ENCODE measurements at places on chromosomes 5 and 9. TPM values are rescaled to one million over a fixed set of nuclear protein-coding genes. Genes with fewer than 3 reads are reported as not detected.

The SLC6A7 gene
- total RNA-seq, result not detected

DNA sequence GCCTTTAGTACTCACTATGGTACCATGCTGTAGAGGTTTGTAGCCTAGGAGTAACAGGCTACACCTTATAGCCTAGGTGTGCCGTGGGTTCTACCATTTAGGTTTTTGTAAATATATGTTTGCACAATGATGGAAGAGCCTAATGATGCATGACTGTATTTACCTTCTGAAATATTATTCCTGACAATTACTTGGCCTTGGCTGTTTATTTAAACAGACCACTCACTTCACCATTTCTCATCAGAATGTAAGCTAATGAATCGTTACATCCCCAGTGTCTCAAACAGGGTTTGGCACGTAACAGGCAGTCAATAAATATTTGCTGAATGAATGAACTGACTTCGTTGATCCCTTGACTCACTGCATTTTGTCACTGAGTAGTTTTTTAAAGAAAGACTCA is 93.1 kb downstream of the MED27 start:
- DNase-seq, result no peak

The FAM221B gene
- total RNA-seq, result not detected

- DNase-seq, result no peak
These were observed 132.0 kb upstream of the C6 start for GRCh38 chr5:41345295-41345694.

DNA sequence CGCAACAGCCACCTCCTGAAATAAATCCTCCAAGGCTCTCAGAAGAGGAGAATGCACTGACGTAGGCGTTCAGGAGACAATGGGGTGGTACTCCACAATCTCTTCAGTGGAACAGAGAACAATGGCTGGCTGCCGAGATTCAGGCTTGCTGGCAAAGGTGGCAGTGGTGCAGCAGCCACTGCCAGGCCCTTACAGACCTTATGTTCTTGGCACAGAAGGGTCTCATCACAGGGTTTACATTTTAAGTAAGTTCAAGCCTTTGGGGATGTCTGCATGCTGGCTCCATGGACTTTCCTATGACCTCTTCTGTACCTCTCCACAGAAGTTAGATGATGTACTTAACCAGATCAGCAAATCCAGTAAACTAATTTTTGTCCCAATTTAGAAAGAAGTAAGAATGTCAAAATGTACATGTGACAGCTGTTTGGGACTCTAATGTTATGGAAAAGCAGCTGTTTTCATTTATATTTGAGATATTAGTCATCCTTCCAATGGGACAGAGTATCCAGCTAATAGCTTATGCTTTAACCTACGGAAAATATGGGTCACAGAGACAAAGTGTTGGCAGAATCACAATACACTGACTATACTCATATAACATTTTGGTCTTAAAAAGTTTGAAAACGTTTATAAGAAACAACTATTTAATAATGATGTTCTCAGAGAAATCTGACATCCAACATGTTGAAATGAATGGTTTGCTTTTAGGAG is 180.9 kb downstream of the MAPKAP1 start:
- DNase-seq, result peak; percentile 81

DNA sequence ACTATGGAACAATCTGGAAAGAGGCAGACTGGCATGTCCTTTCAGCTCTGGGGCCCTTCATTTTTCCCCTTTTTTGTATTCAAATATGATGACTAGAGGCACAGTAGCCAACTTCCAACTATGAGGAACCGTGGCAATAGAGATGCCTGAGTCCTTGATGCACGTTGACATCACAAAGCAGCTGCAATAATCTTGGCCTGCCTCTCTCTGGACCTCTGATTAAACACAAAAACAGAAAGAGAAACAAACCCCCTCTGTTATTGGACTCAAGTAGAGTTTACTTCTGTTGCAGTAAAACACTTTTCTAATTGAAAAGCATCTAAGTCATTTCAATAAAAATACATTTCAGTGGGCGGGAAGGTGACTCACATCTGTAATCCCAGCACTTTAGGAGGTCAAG is 122.2 kb upstream of the GRAMD2B start:
- no peak for DNase-seq

DNA sequence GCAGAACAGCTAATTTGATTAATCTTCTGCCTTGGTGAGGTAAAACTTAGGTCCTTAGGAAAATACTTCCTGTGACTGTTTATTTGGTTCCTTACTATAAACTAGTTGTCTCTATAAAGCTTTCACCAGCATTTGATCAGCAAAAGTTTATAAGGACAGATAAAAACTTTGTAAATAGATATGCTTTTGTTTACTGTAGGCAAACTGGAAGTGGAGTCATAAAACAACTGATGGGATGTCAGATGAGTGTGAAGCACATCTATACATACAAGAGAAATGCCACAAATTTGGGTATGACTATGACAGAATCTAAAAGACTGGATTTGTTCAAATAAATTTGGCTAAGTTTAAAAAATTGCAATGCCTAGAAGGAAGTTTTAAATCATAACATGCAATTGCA is 5.5 kb downstream of the PTGER4 start:
- no peak for DNase-seq

DNA sequence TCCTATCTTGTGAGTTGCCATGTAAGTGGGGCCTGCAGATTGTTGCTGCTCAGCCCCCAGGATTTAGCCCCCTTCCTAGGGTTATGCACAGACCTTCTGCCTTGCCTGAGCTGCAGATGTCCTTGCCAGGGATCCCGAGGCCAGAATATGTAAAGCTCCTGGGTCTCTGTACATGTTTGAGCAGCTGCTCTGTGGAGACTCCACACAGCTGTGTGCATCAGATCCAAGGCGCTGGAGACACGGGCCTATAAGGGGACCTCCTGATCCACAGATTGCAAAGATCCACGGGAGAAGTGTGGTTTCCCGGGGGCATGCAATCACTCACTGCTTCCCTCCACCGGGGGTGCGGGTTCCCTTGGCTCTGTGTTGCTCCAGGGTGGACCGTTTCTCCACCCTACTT is 28.9 kb downstream of the TAF11L14 start:
- DNase-seq, result no peak

- no peak for DNase-seq
These were observed 56.8 kb downstream of the FEM1C start for GRCh38 chr5:115487756-115488155.

- no peak for DNase-seq
These were observed 446.5 kb downstream of the PRR16 start for GRCh38 chr5:120910629-120911028.

The ABCA1 gene
- 13.0 TPM for total RNA-seq

The FBXW5 gene
- total RNA-seq, result 162 TPM

The ABL1 gene
- 33.3 TPM for total RNA-seq

- no peak for DNase-seq
These were observed 57.8 kb upstream of the FBXL7 start for GRCh38 chr5:15442193-15442570.

- no peak for DNase-seq
These were observed 5.5 kb upstream of the TNFSF15 start for GRCh38 chr9:114811301-114811700.

GRCh38 chr9:72665421-72665820 is 144.0 kb downstream of the TMC1 start:
- DNase-seq, result no peak

GRCh38 chr9:75531588-75531987 is 358.9 kb upstream of the PCSK5 start:
- DNase-seq, result no peak

DNA sequence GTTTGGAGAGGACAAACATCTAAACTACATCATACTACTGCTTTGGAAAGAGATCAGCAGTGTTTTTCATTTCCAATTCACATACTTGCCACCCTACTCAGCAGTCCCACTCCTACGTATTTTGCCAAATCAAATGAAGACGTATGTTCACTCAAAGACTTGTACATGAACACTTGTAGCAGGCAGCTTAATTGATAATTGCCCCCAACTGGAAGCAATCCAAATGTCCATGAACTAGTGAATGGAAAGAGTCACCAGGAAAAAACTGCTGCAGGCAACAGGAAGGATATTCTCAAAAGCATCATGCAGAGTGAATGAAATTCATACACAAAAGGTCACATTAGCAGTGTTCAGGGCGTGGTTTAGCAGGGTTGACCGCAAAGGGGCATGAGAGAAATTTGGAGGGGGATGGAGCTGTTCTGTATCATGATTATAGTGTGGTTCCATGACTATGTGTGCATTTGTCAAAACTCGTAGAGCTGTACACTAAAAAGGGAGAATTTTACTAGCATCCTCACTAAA is 38.8 kb downstream of the PAEP start:
- no peak for DNase-seq

The SLC25A2 gene
- total RNA-seq, result not detected

The CARD9 gene
- 0.79 TPM for total RNA-seq

- no peak for DNase-seq
These were observed 46.1 kb upstream of the RIC1 start for GRCh38 chr9:5582835-5583195.

DNA sequence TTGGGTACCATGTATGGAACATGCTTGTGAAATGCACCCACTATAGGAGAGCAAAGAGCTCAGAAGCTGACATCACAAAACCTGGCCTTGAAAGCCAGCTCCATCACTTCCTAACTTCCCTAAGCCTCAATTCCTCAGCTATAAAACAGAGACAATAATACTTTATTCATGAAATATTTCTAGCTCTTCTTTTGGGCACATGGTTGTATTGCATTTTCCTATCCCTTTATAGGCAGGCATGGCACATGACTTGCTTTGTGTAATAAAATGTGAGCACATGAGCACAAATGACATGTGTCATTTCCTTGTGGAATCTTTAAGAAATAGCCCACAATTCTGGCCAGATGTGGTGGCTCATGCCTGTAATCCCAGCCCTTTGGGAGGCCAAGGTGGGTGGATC is 18.5 kb downstream of the ZNF366 start:
- no peak for DNase-seq

- no peak for DNase-seq
These were observed 33.4 kb upstream of the UNC5A start for GRCh38 chr5:176776916-176777315.

DNA sequence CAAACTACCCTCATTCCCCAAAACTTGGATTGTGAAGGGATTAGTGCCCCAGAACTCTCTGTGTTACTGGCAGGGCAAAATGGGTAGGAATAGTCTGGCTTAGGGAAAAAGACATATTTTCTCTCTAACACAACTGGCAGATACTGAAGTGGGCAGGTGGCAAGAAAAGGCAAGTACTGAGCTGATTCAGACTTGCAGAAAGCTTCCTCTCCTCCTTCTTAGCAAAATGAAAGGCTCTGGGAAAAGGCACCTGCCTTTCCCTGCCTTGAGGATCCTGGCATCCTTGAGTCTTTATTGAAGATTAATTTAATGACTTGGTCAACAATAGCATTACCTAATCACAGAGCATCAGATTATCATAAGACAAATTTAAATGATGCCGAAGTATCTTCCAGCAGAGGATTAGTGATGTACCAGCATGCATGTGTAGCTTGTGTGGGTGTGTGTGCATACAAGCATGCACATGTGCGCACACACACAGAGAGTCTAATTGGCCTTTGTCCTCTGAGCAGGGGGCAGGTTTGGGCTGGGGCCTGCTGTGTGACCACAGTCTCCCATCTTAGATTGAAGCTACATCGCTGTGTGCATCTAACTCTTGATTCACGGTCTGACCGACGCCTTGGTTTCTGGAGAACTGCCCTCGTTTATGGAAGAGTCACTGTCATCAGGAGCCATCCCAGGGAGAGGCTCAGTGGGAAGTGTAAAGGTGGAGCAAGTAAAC is 294.8 kb downstream of the AOPEP start:
- no peak for DNase-seq

GRCh38 chr9:134218230-134218629 is 53.9 kb upstream of the RNU6ATAC start:
- no peak for DNase-seq

The SELENOP gene
- 297 TPM for total RNA-seq

- no peak for DNase-seq
These were observed 26.3 kb downstream of the NR3C1 start for GRCh38 chr5:143376911-143377813.

GRCh38 chr5:87246061-87246460 is 21.6 kb upstream of the RASA1 start:
- DNase-seq, result no peak

- no peak for DNase-seq
These were observed 3.1 kb downstream of the DCP2 start for GRCh38 chr5:112979723-112980122.

The STOM gene
- 153 TPM for total RNA-seq

GRCh38 chr5:42620579-42621216 is 135.9 kb upstream of the CCDC152 start:
- DNase-seq, result no peak

DNA sequence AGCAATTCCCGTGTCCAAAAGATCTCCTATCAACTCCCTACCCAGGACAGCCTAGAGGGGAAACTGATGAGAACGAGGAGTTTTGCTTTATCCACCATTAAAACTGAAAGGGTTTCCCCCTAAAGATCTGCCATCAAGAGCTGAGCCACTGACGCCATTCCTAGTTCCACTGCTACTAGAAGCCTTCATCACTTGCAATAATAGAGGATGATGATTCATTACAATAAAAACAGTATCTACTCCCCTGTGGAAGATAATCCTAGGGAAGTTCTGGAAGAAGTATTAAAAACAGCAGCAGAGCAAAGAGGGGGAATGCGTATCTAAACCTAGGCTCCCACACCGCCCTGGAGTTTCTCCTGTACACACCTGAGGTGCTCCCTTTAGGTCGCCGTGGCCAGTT is 394.5 kb downstream of the BNC2 start:
- DNase-seq, result no peak

GRCh38 chr5:17316970-17317459 is 99.6 kb downstream of the BASP1 start:
- DNase-seq, result no peak

The EMB gene
- total RNA-seq, result 12.0 TPM

GRCh38 chr9:35470340-35470739 is 19.6 kb upstream of the RUSC2 start:
- no peak for DNase-seq

DNA sequence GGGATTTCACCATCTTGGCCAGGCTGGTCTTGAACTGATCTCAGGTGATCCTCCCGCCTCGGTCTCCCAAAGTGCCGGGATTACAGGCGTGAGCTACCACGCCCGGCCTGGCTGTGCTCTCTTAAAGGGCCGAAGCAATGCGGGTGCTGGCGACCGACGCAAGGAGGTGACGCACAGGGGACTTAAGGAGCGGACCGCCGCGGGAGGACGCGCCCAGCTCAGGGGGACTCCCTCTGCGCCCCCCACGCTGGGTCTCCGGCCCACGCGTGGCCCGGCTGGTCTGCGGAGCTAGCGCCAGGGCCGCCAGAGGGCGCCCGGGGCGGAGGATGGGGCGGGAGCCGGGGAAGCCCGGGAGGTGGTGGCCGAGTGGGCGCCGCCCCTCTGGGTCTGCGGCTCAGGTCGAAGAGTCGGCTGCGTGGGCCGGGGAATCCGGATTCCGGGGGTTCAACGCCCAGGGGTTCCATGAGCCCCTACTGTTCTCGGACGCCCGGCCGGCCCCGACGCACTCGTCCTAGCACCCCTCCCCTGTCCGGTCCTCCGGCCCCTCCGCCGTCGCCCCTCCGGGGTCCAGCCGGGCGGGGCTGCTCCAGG is 502 bp upstream of the CERCAM start:
- DNase-seq, result peak; percentile 90

- peak; percentile 92 for DNase-seq
These were observed 1.1 kb upstream of the EPB41L4A start for GRCh38 chr5:112419986-112420864.

GRCh38 chr9:34079181-34079580 is 30.5 kb upstream of the UBAP2 start:
- no peak for DNase-seq

GRCh38 chr9:2418619-2419018 is 203.0 kb upstream of the VLDLR start:
- no peak for DNase-seq

- DNase-seq, result no peak
These were observed 610.3 kb upstream of the KLF4 start for GRCh38 chr9:108099854-108100253.
